ENCODE measurements at places on chromosomes 7 and 10. TPM values are rescaled to one million over a fixed set of nuclear protein-coding genes. Genes with fewer than 3 reads are reported as not detected.

GRCh38 chr7:151867912-151868311 is 9.0 kb downstream of the PRKAG2 start:
- no peak for DNase-seq
- H3K27me3 ChIP-seq, result no peaks in the 10 kb centered on the region
- no peak overlapping the region for H3K4me3 ChIP-seq
- no peaks in the 10 kb centered on the region for H3K36me3 ChIP-seq
- H3K4me1 ChIP-seq, result no peaks in the 10 kb centered on the region

GRCh38 chr10:17249820-17250219 is 21.8 kb downstream of the VIM start:
- DNase-seq, result no peak
- H3K27me3 ChIP-seq, result no peaks in the 10 kb centered on the region
- H3K27ac ChIP-seq, result no peak overlapping the region
- H3K36me3 ChIP-seq, result peaks cover 3% of the 10 kb centered on the region

DNA sequence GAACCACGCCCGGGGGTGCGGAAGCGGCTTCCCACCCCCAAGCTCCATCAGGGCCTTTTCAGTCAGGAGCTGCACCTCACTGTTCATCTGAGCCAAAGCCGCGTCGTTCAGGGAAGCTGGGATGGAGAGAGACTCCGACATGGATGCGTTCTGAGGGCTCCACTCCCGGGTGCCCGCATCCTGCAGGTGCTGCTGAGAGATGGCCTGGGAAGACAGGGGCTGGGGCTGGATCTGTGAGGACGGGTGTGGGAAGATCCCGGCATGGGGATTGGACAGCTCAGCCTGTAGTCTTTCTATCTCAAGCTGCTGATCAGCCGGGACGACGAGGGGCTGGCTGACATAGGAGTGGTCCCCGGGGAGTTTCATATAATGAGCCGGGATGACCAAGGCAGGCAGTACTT is 45.0 kb upstream of the NMT2 start:
- H3K36me3 ChIP-seq, result peaks cover 29% of the 10 kb centered on the region
- H3K4me1 ChIP-seq, result peaks cover 33% of the 10 kb centered on the region
- DNase-seq, result no peak
- no peak overlapping the region for H3K4me3 ChIP-seq

GRCh38 chr7:27434756-27435400 is 192.3 kb downstream of the EVX1 start:
- no peak overlapping the region for H3K27ac ChIP-seq
- peaks cover 14% of the 10 kb centered on the region for H3K27me3 ChIP-seq
- no peak overlapping the region for H3K4me3 ChIP-seq
- no peak for DNase-seq

Gene GIMAP1
- 19.6 TPM for total RNA-seq

GRCh38 chr7:33644489-33644888 is 260.9 kb upstream of the BMPER start:
- no peaks in the 10 kb centered on the region for H3K27me3 ChIP-seq
- H3K4me1 ChIP-seq, result no peaks in the 10 kb centered on the region
- H3K36me3 ChIP-seq, result no peaks in the 10 kb centered on the region
- no peak overlapping the region for H3K4me3 ChIP-seq
- H3K27ac ChIP-seq, result no peak overlapping the region

Gene PRSS1
- total RNA-seq, result not detected

DNA sequence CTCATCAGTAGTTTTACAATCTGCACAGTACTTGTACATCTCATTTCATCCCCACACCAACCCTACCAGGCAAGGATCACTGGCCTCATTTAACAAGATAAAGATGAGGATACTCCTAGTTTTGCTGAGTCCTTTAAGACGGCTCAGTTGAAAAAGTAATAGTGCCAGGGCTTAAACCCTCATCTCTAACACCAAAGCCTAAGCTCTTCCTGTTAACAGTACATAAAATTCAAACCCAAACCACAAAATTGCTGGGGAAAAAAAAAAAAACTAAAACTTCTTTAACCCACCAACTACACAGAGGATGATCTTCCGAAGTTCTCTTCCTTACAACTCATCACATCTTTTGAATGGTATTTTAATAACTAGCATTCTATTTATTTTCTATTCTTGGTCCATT is 1.3 kb downstream of the SAR1A start:
- peaks cover 62% of the 10 kb centered on the region for H3K4me1 ChIP-seq
- peak overlapping the region; percentile 84 for H3K4me3 ChIP-seq
- H3K27ac ChIP-seq, result peak overlapping the region; percentile 97
- no peak for DNase-seq
- no peaks in the 10 kb centered on the region for H3K27me3 ChIP-seq
- H3K36me3 ChIP-seq, result peaks cover 31% of the 10 kb centered on the region

Gene LSM8
- total RNA-seq, result 47.2 TPM

GRCh38 chr10:4138146-4138721 is 353.2 kb upstream of the KLF6 start:
- H3K27me3 ChIP-seq, result peaks cover 1% of the 10 kb centered on the region
- no peak for DNase-seq
- H3K36me3 ChIP-seq, result peaks cover 26% of the 10 kb centered on the region
- no peak overlapping the region for H3K4me3 ChIP-seq
- H3K27ac ChIP-seq, result no peak overlapping the region

DNA sequence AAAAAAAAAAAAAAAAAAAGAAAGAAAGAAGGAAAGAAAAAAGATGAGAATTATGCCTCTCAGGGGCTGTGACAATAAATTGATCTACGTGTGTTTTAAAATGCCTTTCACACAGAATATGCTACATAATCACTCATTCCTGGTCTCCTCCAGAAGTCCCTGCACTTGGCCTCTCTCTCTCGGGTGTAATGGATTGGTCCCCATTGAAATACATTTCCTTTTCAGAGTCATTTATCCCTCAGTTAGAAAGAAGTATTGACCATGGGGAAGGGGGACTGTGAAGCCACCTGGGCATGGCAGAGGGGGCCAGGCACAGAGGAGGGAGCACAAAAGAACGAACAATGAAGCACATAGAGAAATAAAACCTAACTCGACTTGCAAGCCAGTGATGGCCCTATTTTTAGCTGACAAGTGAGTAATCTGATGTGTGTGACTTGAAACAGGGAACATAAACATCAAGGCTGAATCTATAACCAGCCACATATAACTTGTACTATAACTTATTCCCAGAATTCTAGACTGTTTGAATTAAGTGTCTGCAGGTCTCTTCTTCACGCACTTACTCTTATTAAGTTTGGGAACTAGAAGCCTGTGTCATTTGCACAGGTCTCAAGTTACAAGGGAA is 490.8 kb downstream of the KCNMA1 start:
- no peaks in the 10 kb centered on the region for H3K36me3 ChIP-seq
- H3K27ac ChIP-seq, result no peak overlapping the region
- no peak overlapping the region for H3K4me3 ChIP-seq
- no peak for DNase-seq
- H3K27me3 ChIP-seq, result peaks cover 6% of the 10 kb centered on the region

DNA sequence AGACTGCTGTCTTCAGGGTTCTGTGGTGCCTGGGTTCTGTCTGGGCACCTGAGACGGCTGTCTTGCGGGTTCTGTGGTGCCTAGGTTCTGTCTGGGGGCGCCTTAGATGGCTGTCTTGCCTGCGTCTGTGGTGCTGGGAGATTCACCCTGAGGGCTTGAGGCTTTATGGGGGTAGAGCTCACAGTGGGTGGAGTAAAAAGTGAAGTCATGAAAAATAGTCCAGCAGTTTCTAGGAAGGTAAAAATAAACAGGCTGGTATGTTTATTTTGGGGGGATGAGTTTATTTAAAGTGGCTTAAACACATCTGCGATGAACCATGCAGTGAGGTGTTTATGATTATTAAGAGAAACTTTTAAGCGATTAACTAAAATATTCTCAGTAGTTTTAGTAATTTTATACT is 64.2 kb downstream of the NKX6-2 start:
- no peak for DNase-seq
- no peak overlapping the region for H3K27ac ChIP-seq
- H3K36me3 ChIP-seq, result peaks cover under 1% of the 10 kb centered on the region
- no peak overlapping the region for H3K4me3 ChIP-seq
- no peaks in the 10 kb centered on the region for H3K4me1 ChIP-seq
- H3K27me3 ChIP-seq, result no peaks in the 10 kb centered on the region

Gene MLXIPL
- not detected for total RNA-seq

Gene ACTL6B
- total RNA-seq, result not detected

Gene STRIP2
- total RNA-seq, result 10.7 TPM

- peak overlapping the region; percentile 100 for H3K27ac ChIP-seq
- no peaks in the 10 kb centered on the region for H3K27me3 ChIP-seq
- peak overlapping the region; percentile 97 for H3K4me3 ChIP-seq
- H3K4me1 ChIP-seq, result peaks cover 34% of the 10 kb centered on the region
- peak; percentile 18 for DNase-seq
- H3K36me3 ChIP-seq, result peaks cover 8% of the 10 kb centered on the region
Measured at GRCh38 chr10:61899069-61899531, 2.4 kb upstream of the ARID5B start.

- no peaks in the 10 kb centered on the region for H3K27me3 ChIP-seq
- no peak overlapping the region for H3K4me3 ChIP-seq
- no peaks in the 10 kb centered on the region for H3K36me3 ChIP-seq
- DNase-seq, result no peak
- H3K27ac ChIP-seq, result no peak overlapping the region
Measured at GRCh38 chr10:108000365-108000764, 835.9 kb upstream of the SORCS1 start.

Gene ADAMTS14
- total RNA-seq, result not detected

GRCh38 chr10:50286517-50286916 is 35.2 kb upstream of the ASAH2 start:
- peaks cover 11% of the 10 kb centered on the region for H3K27me3 ChIP-seq
- no peak overlapping the region for H3K4me3 ChIP-seq
- H3K36me3 ChIP-seq, result no peaks in the 10 kb centered on the region
- H3K4me1 ChIP-seq, result no peaks in the 10 kb centered on the region

GRCh38 chr10:130372222-130372621 is 236.0 kb downstream of the GLRX3 start:
- H3K36me3 ChIP-seq, result no peaks in the 10 kb centered on the region
- no peaks in the 10 kb centered on the region for H3K4me1 ChIP-seq
- H3K4me3 ChIP-seq, result no peak overlapping the region
- no peaks in the 10 kb centered on the region for H3K27me3 ChIP-seq
- H3K27ac ChIP-seq, result no peak overlapping the region
- DNase-seq, result no peak

GRCh38 chr7:55575098-55575497 is 2.8 kb upstream of the VOPP1 start:
- no peak overlapping the region for H3K4me3 ChIP-seq
- H3K4me1 ChIP-seq, result peaks cover 40% of the 10 kb centered on the region
- peaks cover 6% of the 10 kb centered on the region for H3K27me3 ChIP-seq
- peaks cover 6% of the 10 kb centered on the region for H3K36me3 ChIP-seq

Gene TMEM229A
- not detected for total RNA-seq

GRCh38 chr10:5710859-5711258 is 26.2 kb downstream of the TASOR2 start:
- peaks cover 40% of the 10 kb centered on the region for H3K4me1 ChIP-seq
- peak overlapping the region; percentile 87 for H3K27ac ChIP-seq
- H3K27me3 ChIP-seq, result no peaks in the 10 kb centered on the region
- peaks cover 22% of the 10 kb centered on the region for H3K36me3 ChIP-seq

- DNase-seq, result no peak
- peaks cover 44% of the 10 kb centered on the region for H3K36me3 ChIP-seq
- H3K4me1 ChIP-seq, result peaks cover 18% of the 10 kb centered on the region
- H3K27me3 ChIP-seq, result no peaks in the 10 kb centered on the region
- H3K27ac ChIP-seq, result no peak overlapping the region
Measured at GRCh38 chr7:6159097-6159483, 113.3 kb downstream of the CYTH3 start.

DNA sequence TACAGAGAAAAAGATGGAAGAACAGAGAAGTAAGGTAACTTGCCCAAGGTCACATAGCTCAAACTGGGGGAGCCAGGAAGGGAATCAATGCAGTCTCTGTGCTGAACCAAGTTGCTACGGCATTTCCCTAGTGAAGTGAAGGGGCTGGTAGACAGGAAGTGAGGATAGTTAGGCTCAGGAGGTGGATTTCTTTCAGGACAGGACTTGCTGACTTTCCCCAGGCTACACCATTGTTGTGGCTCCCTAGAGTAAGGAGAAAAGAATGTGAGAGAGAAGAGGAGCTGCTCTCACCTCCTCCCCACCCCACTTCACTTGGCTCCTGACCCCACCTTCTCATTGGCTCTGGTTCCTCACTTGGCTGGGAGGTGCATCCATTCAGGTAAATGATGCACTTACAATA is 316.9 kb downstream of the INHBA start:
- H3K4me3 ChIP-seq, result no peak overlapping the region
- H3K27me3 ChIP-seq, result no peaks in the 10 kb centered on the region
- no peaks in the 10 kb centered on the region for H3K36me3 ChIP-seq

Gene SMO
- total RNA-seq, result not detected

Gene FEZF1
- total RNA-seq, result not detected

Gene CDCA7L
- 69.2 TPM for total RNA-seq

DNA sequence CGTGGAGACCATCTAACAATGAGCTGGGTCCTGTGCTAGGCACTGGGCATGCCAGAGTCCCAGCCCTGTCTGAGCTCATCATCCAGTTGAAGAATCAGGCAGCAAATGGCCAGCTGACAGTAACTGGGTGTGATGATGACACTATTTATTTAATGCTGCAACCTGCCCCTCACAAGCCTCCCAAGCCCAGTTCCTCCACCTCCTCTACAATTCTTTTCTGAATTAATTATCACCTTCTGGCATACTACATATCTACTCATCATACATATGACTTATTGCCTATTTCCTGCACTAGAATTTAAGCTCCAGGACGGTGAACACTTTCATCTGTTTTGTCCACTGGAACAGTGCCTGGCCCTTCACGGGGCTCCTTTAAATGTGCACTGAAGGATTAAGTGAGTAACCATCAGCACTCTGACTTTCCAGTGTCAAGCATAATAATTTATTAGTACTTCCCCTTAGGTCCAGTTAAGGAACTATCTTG is 96.7 kb upstream of the LAMB4 start:
- H3K27me3 ChIP-seq, result no peaks in the 10 kb centered on the region
- DNase-seq, result no peak
- no peaks in the 10 kb centered on the region for H3K36me3 ChIP-seq
- H3K4me1 ChIP-seq, result no peaks in the 10 kb centered on the region

Gene ABLIM1
- 161 TPM for total RNA-seq

Gene ATG9B
- 12.3 TPM for total RNA-seq

Gene TMEM176B
- total RNA-seq, result not detected
